ENCODE measurements at places on chromosomes 3 and 15.

- no peak for DNase-seq
Observed at GRCh38 chr15:89898146-89898545, 4.4 kb upstream of the AP3S2 start.

GRCh38 chr3:138093721-138094120 lies 21.7 kb downstream of the DZIP1L start:
- DNase-seq, result no peak

DNA sequence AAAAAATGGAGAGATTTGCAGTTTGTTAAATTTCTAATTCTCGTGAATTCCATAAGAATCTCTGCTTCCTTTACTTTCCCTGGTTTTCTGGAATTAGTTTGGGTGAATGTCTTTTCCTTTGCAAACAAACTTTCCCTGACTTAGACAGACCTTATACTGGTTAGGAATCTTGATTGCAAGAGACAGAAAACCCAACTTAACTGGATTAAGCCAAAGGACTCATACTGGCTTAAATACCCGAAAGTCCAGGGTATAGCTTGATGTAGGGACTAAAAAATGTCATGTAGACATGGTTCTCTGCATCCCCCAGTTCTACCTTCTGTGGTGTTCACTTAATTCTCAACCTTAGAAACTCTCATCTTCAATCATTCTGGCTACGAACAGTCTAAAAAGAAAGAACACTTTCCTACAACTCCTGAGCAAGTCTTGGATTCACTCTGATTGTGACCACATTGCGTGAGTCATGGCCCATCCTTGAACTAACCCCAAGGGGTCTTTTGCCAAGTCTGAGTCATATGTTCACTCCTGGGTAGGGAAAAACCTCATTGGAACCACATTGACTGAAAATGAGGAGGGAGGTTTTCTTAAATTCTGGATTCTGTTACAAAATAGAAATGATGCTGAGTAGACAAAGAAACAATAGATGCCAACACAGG lies 136.0 kb upstream of the DAZL start:
- DNase-seq, result no peak

- no peak for DNase-seq
Observed at GRCh38 chr15:72342385-72342784, 22.4 kb upstream of the CELF6 start.

- DNase-seq, result no peak
Observed at GRCh38 chr15:59339252-59339672, 33.4 kb downstream of the MYO1E start.

DNA sequence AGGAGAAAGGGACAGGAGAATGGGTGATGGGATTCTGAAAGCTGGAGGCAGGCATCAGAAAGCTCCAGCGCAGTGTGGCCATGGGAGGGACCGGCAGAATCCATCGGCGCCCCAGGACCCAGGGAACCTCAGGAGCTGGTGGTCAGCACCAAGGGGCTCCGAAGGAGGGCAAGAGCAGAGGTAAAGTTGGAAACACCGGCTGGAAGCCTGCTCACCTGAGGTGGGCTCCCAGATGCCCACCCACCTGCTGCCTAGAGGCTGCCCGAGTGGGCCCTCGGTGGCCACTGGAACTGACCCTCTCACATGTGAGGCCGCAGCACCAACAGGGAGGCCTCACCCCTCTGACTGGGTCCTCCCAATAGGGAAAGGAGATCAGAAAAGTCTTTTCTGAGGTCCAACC lies 10.3 kb upstream of the ZXDC start:
- DNase-seq, result no peak

- no peak for DNase-seq
Observed at GRCh38 chr3:50521572-50521971, 18.1 kb upstream of the CACNA2D2 start.

GRCh38 chr15:101181349-101181748 lies 70.5 kb downstream of the CHSY1 start:
- DNase-seq, result no peak

All from NCI-H1417 treated with DMSO at 0.1 percent for 48 hours (cell line).